Naive B cell (primary cell): ENCODE measurements at places on chromosomes 2 and 18.
A peak's percentile ranks its signal among the peaks of the same experiment; 100 is the strongest.

DNA sequence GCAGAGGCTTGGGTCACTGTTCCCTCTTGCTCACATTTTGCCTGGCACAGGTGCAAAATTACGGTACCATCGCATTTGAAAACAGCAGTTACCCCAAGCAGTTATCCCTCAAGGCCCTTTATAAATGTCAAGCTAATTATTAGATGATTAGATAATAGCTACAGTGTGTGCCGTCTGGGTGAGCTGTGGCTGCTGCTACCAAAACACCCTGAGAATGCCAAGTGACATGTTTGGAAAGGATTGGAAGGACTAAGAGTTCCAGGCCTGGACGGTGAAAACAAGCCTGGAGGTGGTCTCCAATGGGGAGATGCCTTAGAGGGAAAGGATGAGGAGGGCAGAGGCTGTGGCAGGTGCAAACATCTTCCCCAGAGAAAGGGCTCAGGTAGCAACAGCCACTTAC is 120.6 kb downstream of the CAPN13 start:
- DNase-seq, result no peak

GRCh38 chr2:235005603-235006259 is 53.9 kb downstream of the SH3BP4 start:
- DNase-seq, result no peak

- DNase-seq, result peak; percentile 55
These were observed 93.1 kb downstream of the CABLES1 start for GRCh38 chr18:23228102-23229061.

DNA sequence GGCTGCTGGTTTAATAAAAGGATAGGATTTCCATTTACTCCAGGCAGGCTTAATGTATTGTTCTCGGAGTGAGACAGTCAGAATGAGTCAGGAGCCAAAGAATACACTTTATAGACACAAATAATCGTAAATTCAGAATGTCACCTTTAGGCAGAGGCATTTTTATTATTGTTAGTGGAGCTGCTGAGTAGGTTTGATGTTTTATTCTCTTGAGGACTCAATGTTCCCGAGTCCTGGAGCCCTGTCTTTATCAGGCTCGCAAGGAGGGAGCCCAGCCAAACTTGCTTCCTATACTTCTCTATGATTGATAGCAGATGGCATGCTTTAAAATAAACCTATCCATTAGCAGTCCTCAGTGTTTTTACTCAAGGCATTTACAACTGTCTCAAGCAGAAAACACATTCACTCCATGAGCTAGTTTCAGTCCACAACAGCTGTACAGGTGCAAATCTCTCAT is 492.3 kb upstream of the ZEB2 start:
- no peak for DNase-seq

GRCh38 chr2:235763816-235764215 is 270.0 kb downstream of the AGAP1 start:
- DNase-seq, result no peak

- no peak for DNase-seq
These were observed 1360.2 kb downstream of the LRP1B start for GRCh38 chr2:140770645-140771044.

- no peak for DNase-seq
These were observed 144.6 kb downstream of the LPIN1 start for GRCh38 chr2:11891028-11891427.

DNA sequence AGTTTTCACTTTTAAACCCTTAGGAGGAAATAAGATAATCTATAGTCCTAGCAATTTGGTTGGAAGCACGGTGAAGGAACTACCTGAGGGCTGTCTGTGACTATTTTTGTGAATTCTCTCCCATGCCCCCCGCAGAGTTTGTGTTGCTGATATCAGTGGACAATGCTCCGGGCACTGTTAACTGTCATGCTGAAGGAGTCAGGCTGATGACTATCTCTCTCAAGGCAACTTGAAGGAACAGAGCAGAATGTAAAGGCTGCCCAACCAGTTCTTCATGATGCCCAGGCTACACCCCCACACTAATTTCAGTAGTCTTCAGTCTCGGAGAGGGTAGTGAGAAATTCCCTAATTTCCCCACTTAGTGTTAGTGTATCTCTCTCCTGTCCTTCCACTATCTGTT is 21.6 kb upstream of the RAB6C start:
- no peak for DNase-seq

DNA sequence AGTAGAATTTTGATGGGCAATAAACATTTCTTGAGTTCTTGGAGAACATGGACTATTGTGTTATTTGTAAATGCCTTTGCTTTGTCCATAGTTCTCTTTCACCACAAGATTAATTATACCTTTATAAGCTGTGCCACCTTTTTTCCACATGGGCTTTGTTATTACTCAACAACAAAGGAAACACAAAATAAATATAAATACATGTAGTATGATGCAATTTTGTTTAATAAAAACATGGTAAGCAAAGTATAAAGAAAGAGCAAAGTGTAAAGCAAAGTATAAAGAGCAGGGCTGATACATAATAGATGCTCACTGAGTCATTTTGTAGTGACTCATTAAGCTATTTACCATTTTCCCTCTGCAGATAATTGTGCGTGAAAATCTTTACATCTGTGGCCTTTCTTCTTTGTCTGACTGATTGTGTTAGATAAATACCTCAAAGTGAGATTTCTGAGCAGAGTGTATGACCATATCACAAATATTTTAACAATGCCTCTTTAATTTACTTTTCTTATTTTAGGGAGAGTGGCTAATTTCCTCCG is 80.9 kb downstream of the CERS6 start:
- DNase-seq, result no peak

DNA sequence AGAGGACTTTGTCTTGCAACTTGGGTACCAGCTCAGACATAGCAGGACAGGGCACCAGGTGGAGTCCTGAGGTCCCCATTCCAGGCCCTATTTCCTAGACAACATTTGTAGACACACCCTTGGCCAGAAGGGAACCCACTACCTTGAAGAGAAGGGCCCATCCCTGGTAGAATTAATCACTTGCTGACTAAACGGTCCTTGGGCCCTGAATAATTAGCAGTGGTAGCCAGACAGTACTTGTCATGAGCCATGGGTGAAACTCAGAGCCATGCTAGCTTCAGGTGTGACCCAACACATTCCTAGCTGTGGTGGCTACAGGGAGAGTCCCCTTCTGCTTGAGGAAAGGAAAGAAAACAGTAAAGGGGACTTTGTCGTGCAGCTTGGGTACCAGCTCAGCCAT is 28.5 kb upstream of the ACTR2 start:
- no peak for DNase-seq

GRCh38 chr2:156343096-156343939 is 10.8 kb upstream of the NR4A2 start:
- no peak for DNase-seq

GRCh38 chr2:203870481-203870880 is 2.9 kb downstream of the CTLA4 start:
- DNase-seq, result no peak

GRCh38 chr2:125424266-125424785 is 1231.6 kb upstream of the GYPC start:
- no peak for DNase-seq

DNA sequence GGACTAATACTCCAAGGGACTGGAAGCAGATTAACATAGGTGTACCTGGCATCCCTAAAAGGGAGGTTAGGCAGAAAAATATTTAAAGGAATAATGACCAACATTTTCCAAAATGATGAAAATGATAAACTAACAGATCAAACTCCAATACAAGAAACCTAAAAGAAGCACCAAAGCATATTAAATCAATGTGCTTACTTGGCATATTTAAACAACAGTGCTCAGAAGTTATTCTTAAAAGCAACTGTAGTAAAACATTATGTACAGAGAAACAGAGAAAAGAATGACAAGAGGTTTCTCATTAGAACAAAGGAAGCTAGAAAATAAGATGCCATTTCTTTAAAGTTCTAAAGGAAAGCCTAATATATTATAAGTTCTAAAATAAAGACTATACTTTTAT is 947.3 kb upstream of the TMEFF2 start:
- no peak for DNase-seq

DNA sequence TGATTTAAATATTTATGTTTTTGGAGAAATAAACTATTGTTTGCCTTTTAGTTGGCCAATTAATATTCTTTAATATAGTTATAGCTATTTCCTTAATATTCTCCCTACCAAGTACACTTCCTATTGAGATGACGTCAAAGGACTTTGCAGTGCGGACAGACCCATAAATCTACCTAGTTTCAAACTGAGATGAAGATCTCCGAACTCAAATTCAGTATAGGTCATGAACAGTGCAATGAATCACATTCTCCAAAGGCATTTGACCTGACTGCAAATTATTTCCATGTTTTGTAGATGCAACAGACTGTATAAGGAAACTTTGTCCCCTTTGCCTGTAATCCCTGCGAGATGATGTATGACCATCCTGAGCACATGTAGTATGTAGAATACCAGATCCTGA is 342.6 kb upstream of the FIGN start:
- no peak for DNase-seq

- no peak for DNase-seq
These were observed 9.0 kb downstream of the MBP start for GRCh38 chr18:77123320-77124231.

DNA sequence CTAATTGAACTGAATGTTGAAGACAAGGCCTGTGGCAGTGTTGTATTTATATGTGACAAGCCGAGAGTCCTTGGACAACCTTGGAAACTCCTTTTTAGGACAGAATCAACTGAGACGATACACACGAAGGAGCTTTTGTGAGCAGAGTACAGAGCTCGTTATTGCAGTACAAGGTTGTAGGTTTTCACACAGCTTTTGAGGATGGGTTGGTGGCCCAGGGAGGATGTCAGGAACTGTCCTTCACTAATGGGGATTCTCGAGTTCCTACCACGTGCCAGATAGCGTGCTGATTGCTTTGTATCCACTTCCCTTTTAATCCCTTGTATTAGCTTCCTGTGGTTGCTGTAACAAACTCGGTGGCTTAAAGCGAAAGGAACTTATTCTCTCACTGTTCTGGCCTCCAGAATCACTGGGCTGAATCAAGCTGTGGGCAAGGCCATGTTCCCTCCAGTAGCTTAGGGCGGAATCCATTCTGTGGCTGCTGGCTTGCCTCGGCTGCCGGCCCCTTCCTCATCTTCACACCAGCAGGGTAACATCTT is 20.2 kb downstream of the INPP4A start:
- peak; percentile 66 for DNase-seq

- no peak for DNase-seq
These were observed 7.5 kb downstream of the LCLAT1 start for GRCh38 chr2:30454571-30454970.

- DNase-seq, result no peak
These were observed 22.0 kb downstream of the MARCHF4 start for GRCh38 chr2:216350214-216350791.

DNA sequence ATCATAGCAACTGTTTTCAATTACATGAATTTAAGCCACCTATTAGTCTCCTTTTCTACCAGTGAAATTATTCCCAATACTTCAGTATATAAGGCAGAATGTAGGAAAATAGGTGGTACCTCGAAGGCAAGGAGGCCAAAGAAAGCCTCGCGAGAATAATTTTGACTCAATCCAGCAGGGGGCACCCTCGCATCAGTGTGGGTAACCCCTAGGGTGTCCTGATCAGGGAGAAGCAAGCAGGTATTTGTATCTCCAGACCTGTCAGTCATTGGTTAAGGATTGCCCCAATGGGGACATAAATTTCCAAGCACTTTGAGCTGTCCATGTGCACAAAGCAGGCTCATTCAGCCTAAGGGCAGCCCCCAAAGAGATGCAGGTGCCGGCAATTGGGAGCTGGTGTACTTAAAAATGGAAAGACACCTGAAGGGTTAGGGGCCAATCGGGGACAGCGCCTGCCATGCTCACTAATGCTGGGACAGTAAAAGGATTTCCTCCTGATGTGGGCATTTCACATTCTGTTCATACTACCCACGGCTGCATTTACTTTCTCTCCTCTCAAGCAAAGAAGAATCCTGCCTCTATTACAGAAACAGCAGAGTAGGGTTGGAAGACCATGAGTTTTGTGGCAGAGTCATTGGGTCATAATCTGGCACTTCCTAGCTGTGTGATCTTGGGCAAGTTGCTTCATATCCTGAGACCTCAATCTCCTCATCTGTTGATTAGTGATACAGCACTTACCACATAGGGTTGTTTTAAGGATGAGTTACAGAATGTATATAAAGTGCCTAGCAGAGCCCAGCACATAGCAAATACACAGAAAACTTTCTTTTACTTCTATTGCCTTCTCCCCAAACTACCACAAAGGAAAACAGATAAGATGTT is 136.1 kb downstream of the ICOS start:
- no peak for DNase-seq

DNA sequence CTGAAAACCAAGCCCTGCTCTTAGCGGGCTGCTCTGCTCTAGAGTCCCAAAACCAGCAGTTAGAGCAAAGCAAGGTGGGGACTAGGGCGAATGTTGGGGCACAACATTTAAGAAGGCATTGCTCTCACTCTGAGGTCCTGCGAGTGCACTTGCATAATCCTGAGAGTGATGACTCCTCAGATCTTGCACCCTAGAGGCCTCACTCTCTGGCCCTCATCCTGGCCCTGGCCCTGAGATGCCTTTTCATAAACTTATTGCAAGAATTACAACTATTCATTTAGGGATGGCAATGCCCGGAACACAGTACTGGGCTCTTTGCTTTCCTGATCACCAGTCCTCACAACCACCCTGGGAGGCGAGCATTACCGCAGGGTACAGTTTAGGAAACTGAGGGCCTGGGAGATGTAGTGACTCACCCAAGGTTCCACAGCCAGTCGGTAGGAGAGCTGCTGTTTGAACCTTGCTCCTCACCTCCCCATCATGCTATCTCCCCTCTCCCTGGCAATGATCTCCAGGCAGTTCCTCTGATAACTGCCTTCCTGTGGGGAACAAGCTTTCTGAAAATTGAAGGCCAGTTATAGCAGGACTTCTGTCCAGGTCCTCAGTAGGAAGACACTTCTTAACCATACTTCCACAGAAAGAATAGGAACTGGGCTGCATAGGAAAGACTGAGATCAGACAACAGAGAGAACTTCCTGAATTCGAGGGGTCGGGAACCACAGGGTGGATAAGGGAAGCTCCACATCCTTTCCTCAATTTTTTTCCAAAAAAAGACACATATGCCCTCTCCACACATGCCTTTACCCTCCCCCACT is 91.3 kb downstream of the TNS1 start:
- no peak for DNase-seq

DNA sequence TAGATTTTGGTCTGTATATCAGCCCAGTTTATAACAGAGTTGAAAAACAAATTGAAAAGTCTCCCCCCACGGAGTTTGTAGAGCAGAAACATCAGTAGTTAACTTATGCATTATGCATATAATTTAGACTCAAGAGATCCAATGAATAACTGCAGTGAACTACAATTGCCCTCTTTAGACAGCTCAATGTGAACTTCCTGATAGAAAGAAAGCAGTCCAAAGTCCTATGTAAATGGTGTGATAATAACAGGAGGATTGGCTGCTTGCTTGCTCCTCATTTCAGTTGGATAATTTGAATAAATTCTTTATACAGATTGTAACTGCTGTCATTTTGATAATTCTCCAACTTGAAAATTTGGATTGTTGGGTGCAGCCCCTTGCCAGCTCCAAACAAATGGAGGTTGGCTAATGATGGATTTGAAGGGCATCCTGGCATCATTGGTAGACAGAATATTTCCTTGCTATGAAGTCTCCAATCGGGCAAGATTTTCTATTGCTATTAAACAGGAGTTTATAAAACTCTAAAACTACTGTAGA is 297.1 kb downstream of the ASXL3 start:
- DNase-seq, result no peak

- no peak for DNase-seq
These were observed 81.0 kb downstream of the EDAR start for GRCh38 chr2:108907822-108908712.

- peak; percentile 68 for DNase-seq
These were observed 64.7 kb downstream of the STK25 start for GRCh38 chr2:241443486-241444223.

GRCh38 chr18:30469091-30469490 is 573.5 kb downstream of the DSC3 start:
- no peak for DNase-seq
